Central memory CD8-positive, alpha-beta T cell (primary cell): ENCODE measurements at places on chromosomes 6 and 20.

GRCh38 chr20:44542890-44543289 lies 21.0 kb upstream of the SERINC3 start:
- DNase-seq, result no peak

DNA sequence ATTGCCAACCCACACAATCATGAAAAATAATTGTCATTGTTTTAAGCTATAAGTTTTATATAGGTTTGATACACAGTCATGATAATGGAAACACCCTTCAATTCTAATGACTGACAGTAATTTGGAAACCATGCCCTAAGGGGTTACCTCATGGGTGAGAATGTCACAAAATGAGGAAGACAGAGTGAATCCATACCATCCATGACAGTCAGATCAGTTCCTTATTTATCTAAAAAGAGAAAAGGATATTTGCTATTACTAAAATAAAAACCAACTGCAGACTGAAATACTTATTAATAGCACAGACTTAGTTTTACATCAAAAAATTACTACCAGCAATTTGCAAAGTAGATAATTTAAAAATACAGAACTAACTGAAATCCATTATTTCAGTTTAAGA lies 437.8 kb downstream of the UTRN start:
- no peak for DNase-seq

DNA sequence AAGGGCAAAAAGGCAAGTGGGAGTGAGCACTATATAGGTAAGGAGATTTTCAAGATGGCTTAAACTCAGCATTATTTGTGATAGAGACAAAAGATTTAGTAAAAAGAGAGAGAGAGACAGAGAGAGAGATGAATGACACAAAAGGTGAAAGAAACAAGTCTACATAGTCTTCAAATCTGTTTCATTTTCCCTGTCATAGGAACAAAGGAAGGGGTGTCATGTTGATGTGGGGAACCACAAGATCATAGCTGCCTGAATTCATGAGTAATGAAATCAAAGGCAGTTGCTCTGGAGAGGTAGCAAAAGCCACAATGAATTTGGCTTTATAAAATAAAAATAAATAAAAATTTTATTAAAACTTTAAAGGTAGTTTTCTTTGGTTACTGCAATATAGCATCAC lies 67.2 kb upstream of the PHIP start:
- no peak for DNase-seq

GRCh38 chr20:63162206-63162795 lies 53.6 kb downstream of the YTHDF1 start:
- DNase-seq, result no peak

GRCh38 chr6:89413006-89413400 lies 930 bp upstream of the RRAGD start:
- DNase-seq, result no peak

DNA sequence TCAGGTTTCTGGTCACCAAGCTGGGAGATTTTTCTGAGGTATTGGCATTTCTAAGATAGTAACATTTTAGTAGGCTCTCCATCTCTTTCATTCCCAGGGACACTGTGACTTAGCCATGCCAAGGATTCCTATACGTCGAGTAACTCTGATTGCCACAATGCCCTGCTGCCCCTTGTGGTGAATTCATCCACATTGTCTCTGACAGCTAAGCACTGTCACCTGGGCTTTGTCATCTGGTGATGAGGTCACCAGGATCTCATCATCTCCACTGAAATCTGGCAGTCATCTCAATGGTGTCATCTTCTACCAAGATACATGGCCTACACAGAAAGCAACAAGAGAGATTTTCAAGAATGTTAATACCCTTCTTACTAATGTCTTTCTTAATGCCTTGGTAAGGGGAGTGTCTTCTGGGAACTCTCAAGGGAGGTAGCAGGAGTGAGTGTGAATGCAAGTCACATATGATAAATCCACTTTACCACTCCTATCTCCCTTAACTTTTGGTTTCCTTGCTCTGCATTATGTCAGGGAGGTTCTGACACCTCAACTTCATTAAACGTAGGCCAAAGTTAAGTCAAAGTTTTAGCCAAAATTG lies 246.7 kb downstream of the CD109 start:
- DNase-seq, result no peak

DNA sequence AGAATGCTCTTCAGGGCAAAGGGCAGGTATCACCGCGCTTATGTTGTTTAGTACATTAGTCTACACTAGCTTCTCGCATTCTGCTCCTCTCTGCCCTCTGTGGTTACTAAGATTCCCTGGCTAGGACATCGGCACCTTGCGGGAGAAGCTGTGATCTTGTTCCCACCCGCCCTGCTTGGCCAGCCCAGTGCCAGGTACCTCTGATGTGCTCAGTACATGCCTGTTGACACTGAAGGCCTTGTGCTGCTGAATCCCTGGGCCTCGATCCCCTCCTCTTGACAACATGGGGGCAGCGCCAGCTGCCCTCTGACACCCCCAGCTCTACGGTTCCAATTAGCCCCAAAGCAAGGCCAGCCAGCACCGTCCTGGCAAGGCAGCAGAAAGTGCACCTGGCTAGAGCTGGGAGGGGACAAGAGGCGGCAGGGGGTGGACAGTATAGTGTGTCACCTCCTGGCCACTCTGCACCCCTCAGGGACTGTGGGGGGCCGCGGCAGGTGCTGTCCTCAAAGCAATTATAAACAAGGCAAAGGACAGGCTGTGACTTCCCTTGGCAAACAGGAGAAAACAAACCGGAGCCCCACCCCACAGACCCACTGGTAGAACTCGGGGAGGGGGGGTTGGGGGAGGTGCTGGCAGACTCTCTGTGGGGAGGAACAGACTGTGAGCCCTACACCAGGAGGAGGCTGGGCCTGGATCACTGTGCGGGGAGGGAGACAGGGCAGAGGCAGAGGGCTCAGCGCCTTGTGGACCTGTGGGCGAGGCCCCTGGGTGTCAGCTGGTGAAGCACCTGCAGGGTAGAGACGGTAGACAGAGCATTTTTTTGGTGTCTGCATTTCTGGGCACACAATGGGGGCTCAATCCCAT lies 7.1 kb downstream of the TFEB start:
- no peak for DNase-seq

- DNase-seq, result peak; percentile 29
These were observed 113.5 kb upstream of the BTN3A2 start for GRCh38 chr6:26251354-26252076.

GRCh38 chr6:2909718-2910117 lies 6.6 kb upstream of the SERPINB9 start:
- DNase-seq, result no peak

DNA sequence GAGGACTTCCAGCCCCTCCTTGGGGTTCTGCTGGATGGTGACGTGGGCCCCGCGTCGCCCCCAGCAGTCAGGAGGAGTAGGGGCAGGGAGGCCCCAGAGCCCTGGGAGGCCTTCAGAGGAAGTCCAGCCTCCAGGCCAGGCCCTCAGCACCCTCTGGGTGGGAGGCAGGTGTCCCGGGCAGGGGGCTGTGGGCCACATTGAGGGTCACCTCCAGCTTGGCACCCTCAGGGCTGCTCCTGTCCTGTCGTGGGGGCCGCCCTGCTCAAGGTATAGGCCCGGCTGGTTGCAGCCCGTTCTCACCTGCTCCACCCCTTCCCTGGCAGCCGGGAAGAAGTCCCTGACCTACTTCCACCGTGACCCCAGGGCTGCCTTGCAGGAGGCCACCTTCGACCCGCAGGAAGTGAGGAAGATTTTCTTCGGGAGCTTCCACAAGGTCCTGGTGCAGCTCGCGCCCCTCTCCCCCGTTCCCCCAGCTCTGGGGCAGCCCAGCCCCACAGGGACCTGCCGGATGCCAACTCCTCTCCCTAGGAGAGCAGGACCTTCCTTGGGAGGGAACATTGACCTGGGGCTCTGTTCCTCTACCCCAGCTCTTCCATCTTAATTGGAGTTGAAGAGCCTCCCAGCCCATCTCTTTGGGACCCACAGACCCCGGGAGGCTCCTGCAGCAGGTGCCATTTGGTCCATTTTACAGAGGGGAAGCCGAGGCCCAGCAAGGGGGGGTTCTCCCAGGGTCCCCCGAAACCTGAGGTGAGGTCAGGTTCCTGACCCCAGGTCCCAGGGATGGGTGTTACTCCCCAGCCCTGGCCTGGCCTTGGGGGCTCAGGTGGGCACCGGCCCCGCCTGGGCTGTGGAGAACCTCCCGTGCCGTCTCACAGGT lies 26.4 kb downstream of the COL20A1 start:
- no peak for DNase-seq

DNA sequence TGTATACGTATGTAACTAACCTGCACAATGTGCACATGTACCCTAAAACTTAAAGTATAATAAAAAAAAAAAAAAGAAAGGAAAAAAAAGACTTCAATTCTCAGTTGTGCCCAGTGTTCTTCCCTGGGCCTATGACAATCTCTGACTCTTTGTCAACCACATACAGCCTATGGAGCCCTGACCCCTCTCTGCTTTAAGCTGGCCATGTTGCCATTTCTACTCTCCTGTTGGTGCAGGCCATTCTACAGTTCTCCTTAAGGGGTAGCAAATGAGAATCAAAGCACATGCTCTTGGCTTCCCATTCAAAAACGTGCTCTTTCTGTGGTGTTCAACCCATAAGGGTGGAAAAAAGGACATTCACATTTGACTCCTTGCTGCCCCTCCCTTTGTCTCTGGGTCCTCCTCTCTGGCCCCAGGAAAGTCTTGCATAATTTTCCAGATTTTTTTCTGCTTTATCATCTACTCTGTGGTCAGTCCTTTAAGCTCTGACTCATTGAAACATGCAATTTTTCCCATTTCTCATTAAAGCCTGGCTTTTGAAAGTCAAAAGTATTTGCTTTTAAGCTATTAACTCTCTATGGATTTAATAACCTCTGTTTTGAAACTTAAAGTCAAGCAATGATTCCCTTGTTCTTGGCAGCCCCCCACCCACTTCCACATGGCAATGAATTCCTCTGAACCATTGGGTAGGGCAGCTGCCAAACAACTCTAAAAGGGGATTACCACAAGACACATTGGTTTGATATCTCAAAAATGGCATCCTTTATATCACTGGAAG lies 208.6 kb upstream of the MCHR2 start:
- DNase-seq, result no peak

GRCh38 chr6:150875841-150876240 lies 10.3 kb downstream of the MTHFD1L start:
- no peak for DNase-seq

- no peak for DNase-seq
These were observed 19.6 kb downstream of the RTN4IP1 start for GRCh38 chr6:106609699-106610098.

- DNase-seq, result no peak
These were observed 34.0 kb upstream of the MMS22L start for GRCh38 chr6:97316978-97317377.

DNA sequence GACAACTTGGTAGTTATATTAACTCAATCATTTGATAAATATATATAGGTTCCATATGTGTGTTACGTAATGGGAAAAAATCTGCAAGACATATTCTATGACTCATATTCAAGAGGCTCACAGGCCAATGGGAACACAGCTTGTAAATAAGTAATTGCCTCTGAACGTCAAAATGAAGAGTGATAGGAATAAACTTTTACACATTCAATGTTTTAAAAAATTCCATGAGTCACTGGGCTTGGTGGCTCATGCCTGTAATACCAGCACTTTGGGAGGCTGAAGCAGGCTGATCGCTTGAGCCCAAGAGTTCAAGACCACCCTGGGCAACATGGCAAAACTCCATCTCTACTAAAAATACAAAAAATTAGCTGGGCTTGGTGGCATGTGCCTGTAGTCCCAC lies 209.4 kb upstream of the MCHR2 start:
- DNase-seq, result no peak

DNA sequence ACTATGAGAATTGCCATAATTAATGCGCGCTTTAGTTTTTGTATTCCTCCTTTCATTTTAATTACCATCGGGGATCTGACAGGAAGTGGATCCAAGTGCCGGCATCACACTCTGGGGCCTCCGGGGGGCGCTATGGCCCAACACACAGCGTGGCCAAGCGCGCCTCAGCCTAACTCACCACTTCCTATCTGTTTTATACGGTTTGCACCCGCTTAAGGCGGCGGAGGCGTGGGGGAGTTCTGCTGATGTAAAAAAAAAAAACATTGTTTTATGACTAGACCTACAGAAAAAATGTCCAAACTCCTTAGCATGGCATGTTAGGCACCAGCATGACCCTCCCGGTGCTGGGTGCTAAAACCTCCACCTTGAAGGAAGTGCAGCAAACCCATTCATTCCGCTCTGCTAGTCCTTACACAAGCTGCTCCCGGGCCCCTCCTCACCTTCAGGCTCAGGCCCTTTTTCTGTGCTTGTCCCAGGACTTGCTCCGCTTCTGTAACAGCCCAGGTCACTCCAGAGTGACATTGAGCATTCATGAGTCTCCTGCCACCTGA lies 4.5 kb upstream of the EBF4 start:
- peak; percentile 72 for DNase-seq

GRCh38 chr6:30703011-30703410 lies 12.2 kb upstream of the NRM start:
- DNase-seq, result no peak

- no peak for DNase-seq
These were observed 54.3 kb upstream of the SLC2A12 start for GRCh38 chr6:134106702-134107101.

DNA sequence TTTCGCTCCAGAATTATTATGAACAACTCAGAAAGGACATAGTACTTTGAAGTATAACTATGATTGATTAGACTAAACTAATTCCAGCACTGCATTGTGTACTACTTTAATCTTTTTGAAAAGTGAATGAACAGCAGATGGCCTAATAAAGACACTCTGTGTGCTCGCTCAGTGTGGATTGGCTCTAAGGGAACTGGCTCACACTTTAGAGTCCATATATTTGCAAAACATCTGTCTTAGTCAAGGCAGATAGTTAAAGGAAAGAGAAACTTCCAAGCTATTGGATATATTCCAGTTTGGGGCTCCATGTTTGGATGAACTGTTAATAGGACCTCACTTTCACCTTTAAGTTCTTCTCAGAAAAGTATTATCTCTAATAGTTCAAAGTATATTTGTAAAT lies 218.9 kb downstream of the EYA4 start:
- DNase-seq, result no peak

- no peak for DNase-seq
These were observed 44.8 kb downstream of the INSM1 start for GRCh38 chr20:20412750-20413149.

- DNase-seq, result no peak
These were observed 47.0 kb downstream of the PIGU start for GRCh38 chr20:34629904-34630303.

DNA sequence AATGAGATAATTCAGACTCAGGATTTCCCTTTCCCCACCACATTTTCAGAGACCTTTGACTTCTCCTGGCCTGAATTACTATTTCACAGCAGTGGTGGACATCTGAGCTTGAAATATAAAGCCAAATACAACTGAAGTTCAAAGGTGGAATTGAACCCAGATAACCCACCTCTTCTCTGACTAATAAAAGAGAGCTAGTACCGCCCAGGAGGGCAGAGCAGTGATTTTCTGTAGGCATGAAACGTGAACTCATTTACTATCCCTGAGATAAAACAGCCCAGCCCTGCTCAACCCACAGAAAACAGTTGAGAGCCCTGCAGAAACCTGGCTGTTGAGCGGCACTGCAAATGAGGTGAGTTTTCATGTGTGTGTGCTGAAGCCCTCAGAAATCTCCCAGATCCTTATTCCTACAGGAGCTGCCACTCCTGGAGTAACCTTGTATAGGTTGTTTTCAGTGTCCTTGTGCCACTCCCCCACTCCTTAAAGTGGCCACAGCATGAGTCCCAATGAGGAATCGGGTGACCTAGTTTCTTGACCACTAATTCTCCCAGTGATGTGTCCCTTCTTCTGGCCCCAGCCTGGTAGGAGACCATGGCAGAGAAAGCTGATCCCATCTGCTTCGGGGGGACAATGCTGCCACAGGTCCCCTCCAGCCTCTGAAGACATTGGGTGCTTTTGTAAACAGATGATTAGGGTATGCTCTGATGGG lies 99.2 kb downstream of the NOL4L start:
- DNase-seq, result no peak
